Psoas muscle (tissue), 8 donors: ENCODE measurements at places on chromosomes 1 and 21. TPM values are rescaled to one million over a fixed set of nuclear protein-coding genes. Genes with fewer than 3 reads are reported as not detected.

The PLEKHN1 gene
- total RNA-seq, result not detected

DNA sequence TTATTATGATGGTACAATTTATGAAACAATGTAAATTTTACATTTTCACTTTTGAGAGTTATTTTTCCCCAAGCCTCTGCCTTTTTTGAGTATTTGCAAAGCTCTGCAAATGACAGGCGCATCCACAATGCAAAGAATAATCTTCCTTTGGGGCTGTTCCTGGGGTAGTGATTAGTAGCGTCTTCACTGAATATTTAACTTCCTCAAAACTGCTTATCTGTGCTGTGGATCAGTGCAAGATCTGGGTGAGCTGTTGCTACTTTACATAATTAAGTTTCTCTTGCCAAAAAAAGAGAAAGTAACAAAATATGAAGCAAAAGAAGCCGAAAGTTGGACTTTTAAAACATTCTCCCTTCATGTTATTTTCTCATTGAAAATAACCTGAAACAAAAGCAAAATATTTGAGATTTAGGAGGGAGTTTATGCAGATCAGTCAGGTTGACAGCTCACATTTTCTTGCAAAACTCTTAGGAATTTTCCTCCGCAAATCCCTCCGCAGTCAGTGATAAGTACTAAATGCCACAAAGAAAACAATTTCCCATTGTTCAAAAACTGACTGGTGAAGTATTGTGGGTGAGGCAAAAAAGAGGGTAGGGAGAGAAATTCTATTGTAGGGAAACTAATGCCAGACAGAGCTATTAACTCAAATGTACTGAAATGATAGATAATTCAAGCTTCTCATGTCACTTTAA, 276.4 kb upstream of the B3GALT2 start:
- H3K4me1 ChIP-seq, result no peaks in the 10 kb centered on the region
- no peak overlapping the region for H3K27ac ChIP-seq
- H3K36me3 ChIP-seq, result no peaks in the 10 kb centered on the region
- no peak for DNase-seq

The SPRTN gene
- 9.3 TPM for total RNA-seq

DNA sequence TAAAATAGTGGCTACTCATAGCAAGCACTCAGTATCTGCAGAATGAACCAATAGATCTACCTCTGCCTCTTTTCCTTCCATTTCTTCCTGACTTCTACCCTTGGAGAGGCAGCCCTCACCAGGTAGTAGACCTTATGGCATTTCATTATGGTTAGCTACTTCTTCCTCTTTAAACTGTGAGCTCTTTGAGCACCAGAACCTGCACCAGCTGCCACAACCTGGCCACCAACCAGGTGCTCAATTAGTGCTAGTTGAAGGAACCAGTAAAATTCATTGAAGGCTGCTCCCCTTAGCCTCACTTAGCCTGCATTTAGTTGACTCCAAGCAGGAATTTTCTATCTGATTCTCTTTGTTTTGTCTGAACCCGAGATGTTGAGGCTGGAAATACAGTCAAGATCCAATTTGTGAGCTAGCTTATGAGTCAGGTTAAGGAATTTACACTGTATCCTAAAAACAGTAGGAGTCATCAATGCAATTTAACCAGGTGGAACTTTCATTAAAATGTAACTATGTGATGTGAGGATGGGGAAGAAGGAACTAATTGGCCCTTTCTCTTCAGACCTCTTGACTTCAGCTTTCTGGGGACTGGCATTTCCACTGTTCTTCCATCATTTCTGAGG, 81.5 kb upstream of the UBE2U start:
- no peak overlapping the region for H3K27ac ChIP-seq
- H3K4me1 ChIP-seq, result no peaks in the 10 kb centered on the region
- H3K4me3 ChIP-seq, result no peak overlapping the region
- H3K36me3 ChIP-seq, result no peaks in the 10 kb centered on the region
- no peak for DNase-seq
- H3K27me3 ChIP-seq, result no peaks in the 10 kb centered on the region

GRCh38 chr1:55574691-55575225, 359.6 kb upstream of the USP24 start:
- DNase-seq, result no peak
- H3K4me3 ChIP-seq, result no peak overlapping the region
- no peaks in the 10 kb centered on the region for H3K36me3 ChIP-seq
- no peaks in the 10 kb centered on the region for H3K4me1 ChIP-seq
- no peaks in the 10 kb centered on the region for H3K27me3 ChIP-seq

- no peaks in the 10 kb centered on the region for H3K36me3 ChIP-seq
- DNase-seq, result no peak
- no peak overlapping the region for H3K4me3 ChIP-seq
- H3K27ac ChIP-seq, result no peak overlapping the region
- H3K27me3 ChIP-seq, result no peaks in the 10 kb centered on the region
Measured at GRCh38 chr1:116503546-116504307, 67.1 kb downstream of the CD58 start.

DNA sequence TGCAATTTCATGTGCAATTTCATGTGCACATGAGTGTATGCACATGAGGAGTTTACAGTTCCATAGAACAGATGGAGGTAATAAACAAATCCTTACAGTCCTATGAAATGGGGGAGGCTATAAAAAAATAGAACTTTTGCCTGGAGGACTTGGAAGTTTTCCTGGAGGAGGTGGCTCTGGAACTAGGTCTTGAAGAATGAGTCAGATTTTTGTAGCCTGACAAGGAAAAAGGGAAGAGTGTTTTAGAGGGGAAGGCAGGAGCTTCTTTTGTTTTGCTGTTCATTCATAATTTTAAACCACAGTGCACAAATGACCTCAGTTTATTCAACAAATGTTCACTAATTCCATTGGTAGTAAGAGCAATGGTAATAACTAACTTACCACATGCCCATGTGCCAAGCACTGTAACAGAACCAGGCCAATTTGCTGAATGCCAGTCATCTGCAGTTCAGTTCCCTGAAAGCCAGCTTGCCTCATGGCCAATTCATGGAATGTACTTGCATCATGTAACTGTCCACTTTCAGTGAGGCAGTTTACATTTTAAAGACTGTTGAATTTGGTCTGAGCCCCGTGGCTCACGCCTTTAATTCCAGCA, 2.7 kb downstream of the DIO1 start:
- H3K4me1 ChIP-seq, result peaks cover 29% of the 10 kb centered on the region
- no peaks in the 10 kb centered on the region for H3K36me3 ChIP-seq
- H3K4me3 ChIP-seq, result no peak overlapping the region

- no peaks in the 10 kb centered on the region for H3K4me1 ChIP-seq
- H3K4me3 ChIP-seq, result no peak overlapping the region
- no peak overlapping the region for H3K27ac ChIP-seq
Measured at GRCh38 chr21:21029164-21029563, 31.0 kb downstream of the NCAM2 start.

DNA sequence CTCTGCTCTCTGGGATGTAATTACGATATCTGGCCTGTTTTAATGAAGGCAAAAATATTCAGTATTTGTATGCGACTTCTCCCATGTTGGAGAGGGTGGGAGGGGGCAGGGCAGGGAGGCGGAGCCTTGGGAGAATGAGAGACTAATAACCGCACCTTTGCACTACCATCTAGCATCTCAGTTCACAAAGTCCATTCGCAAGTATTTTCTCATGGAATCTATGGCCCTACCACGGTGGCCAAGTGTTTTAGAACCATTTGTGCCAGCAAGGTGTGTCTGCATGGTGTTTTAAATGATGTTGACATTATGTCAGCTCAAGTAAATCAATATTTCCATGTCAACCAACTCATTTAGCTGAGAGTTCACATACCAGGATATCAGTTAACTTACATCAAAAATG, 14.3 kb upstream of the BLACAT1 start:
- H3K4me1 ChIP-seq, result no peaks in the 10 kb centered on the region
- no peak overlapping the region for H3K4me3 ChIP-seq
- DNase-seq, result no peak
- H3K36me3 ChIP-seq, result no peaks in the 10 kb centered on the region
- no peak overlapping the region for H3K27ac ChIP-seq

The LEPROT gene
- 22.8 TPM for total RNA-seq

The LEFTY1 gene
- total RNA-seq, result not detected

The ANGPTL3 gene
- total RNA-seq, result not detected

DNA sequence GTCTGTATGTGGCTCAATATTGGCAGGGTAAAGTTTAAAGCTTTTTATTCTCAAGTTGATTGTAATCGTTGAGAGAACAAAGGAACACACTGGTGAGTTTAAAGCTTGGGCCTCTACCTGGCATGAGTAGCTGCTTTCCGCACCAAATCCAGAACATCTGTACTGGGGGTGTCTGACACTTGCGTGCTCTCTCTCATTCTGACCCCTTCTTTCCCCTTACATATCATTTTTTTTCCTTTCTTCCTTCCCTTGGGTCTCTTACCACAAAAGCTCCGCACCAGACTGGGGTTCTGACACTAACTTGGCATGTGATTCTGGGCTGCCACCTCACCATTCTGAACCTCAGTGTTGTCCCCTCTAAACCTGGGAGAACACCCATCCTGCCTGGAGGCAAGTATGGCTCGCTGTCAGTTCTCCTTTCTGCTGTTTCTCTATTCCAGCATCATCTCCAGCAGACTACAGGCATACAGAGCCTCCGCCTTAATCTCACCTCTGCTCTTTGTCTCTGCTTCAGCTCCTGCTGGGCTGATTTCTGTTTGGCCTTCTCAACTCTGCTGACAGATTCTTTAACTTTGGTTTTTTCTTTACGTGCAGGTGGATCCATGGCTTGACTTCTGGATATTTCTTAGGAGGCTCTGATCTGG, 859 bp upstream of the ERMAP start:
- H3K36me3 ChIP-seq, result peaks cover 11% of the 10 kb centered on the region
- peaks cover 19% of the 10 kb centered on the region for H3K4me1 ChIP-seq
- no peaks in the 10 kb centered on the region for H3K27me3 ChIP-seq
- peak overlapping the region; percentile 97 for H3K27ac ChIP-seq
- DNase-seq, result no peak
- peak overlapping the region; percentile 78 for H3K4me3 ChIP-seq

DNA sequence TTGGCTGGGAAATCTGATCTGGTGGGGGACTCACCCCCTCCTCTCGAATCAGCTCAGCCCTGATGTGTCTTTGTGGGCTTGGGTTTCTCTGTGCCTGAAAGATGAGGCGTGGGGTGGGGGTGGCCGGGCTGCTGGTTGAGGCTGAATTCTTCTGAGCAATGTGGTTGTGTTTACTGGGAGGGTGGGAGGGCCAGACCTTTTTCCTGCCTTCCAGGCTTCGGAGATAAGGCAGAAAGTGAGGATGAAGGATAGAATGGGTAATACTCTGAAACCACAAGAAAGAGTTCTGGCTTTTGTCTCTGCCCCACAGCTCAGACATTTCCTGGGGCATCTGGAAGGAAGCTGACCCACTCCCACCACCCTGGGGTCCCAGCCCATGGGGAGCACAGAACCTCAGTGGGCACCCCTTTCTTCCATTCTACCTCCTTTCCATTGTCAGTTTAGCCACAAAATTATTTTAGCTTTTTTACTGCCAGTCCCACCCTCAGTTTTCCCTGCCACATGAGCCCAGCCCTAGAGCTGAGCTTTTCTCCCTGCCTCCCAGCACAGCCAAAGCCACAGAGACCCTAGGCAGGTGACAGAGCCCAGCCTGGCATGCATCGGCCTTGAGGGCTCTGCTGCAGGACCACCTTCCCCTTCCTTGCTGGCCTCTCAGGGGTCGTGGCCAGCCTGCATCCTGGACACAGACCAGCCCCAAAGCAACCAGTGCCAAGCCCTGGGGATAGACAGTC, 11.2 kb downstream of the ALX3 start:
- H3K36me3 ChIP-seq, result peaks cover 76% of the 10 kb centered on the region
- H3K27me3 ChIP-seq, result no peaks in the 10 kb centered on the region
- no peak overlapping the region for H3K4me3 ChIP-seq
- H3K27ac ChIP-seq, result no peak overlapping the region

DNA sequence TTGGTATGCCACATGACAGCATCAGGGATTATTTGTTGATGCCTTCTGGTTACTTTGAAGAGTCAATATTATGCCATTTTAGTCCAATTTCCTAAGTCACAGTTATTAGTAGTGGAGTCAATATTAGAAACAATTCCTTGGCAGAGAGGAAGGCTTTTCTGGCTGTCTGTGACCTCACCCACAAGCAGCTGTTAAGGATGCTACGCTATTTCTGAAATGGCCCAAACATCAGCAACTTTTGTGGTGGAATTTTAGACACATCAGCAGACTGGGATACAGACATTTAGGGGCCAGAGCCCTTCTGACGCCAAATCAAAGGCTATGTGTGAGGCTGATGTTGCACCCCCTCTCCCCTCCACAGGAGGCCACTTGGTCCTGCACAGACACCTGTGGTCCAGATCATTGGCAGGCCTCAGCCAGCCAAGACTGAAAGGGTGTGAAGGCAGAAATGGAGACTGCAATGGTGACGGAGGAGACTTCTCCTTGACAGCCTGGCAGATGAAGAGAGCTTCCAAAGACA, 9.2 kb upstream of the RXRG start:
- H3K36me3 ChIP-seq, result no peaks in the 10 kb centered on the region
- H3K27me3 ChIP-seq, result no peaks in the 10 kb centered on the region
- no peak for DNase-seq
- H3K27ac ChIP-seq, result no peak overlapping the region
- peaks cover 7% of the 10 kb centered on the region for H3K4me1 ChIP-seq
- no peak overlapping the region for H3K4me3 ChIP-seq

DNA sequence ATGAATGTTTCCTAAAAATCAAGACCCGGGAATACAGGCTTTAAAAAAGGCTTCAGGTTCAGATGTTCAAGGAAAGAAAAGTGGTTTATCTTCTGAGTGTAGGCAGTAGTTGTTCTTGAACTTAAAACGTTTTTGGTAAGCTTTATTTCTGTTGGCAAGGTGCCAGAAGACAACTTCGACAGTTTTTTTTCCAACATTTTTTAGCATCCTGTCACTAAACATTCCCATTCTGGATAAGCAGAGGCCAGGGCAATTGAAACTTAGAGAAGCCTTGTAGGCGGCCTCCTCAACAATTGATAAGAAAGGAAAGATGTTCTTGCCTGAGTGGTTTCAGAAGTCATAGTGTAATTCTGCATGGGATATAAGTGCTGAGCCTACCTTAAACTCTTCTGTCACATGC, 66.7 kb downstream of the PATJ start:
- no peak overlapping the region for H3K27ac ChIP-seq
- peaks cover 60% of the 10 kb centered on the region for H3K36me3 ChIP-seq
- no peak for DNase-seq

DNA sequence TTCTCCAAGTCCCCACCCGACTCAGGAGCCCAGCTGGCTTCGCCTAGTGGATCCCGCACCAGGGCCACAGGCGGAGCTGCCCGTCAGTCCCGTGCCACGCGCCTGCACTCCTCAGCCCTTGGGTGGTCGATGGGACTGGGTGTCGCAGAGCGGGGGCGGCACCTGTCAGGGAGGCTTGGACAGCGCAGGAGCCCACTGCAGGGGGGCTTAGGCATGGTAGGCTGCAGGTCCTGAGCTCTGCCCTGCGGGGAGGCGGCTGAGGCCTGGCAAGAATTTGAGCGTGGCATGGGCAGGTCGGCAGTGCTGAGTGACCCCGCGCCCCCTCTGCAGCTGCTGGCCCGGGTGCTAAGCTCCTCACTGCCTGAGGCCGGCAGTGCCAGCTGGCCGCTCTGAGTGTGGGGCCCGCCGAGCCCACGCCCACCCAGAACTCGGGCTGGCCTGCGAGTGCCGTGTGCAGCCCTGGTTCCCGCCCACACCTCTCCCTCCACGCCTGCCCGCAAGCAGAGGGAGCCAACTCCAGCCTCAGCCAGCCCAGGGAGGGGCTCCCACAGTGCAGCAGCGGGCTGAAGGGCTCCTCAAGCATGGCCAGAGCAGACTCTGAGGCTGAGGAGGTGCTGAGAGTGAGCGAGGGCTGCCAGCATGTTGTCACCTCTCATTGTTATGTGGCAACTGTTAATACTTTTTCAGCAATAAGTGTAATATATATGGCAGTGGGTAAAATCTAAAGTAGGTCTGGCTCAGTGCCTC, 548.4 kb upstream of the BRINP3 start:
- DNase-seq, result no peak
- no peaks in the 10 kb centered on the region for H3K36me3 ChIP-seq
- no peak overlapping the region for H3K27ac ChIP-seq
- H3K27me3 ChIP-seq, result no peaks in the 10 kb centered on the region
- no peak overlapping the region for H3K4me3 ChIP-seq
- no peaks in the 10 kb centered on the region for H3K4me1 ChIP-seq
